CD4-positive, alpha-beta memory T cell (primary cell): ENCODE measurements at places on chromosomes 6 and 20. TPM values are rescaled to one million over a fixed set of nuclear protein-coding genes. Genes with fewer than 3 reads are reported as not detected.

Gene CRISP1
- total RNA-seq = not detected

Gene ARMH2
- 3.1 TPM for total RNA-seq

- DNase-seq = no peak
These were observed 667.3 kb upstream of the CITED2 start for GRCh38 chr6:140041571-140042332.

GRCh38 chr6:161169035-161169434, 104.8 kb downstream of the AGPAT4 start:
- DNase-seq = no peak

DNA sequence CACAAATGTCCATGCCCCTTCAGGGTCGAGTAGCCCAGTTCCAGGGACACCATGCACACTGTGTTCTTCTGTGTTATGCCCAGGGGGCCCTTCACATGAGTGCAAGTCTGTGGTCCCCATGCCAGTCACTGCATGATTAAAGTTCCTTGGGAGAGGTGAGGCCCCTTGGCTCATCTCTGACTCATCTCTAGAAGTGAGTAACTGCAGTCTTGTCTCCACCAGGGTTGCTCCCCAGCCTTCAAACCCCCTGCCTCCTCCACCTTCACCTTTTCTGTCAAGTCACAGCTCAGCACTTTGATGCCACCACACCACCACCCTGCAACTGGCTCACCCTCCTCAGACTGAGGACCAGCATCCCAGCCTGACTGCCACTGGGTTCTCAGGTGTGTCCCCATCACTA, 161.7 kb downstream of the UNC5CL start:
- DNase-seq = no peak

DNA sequence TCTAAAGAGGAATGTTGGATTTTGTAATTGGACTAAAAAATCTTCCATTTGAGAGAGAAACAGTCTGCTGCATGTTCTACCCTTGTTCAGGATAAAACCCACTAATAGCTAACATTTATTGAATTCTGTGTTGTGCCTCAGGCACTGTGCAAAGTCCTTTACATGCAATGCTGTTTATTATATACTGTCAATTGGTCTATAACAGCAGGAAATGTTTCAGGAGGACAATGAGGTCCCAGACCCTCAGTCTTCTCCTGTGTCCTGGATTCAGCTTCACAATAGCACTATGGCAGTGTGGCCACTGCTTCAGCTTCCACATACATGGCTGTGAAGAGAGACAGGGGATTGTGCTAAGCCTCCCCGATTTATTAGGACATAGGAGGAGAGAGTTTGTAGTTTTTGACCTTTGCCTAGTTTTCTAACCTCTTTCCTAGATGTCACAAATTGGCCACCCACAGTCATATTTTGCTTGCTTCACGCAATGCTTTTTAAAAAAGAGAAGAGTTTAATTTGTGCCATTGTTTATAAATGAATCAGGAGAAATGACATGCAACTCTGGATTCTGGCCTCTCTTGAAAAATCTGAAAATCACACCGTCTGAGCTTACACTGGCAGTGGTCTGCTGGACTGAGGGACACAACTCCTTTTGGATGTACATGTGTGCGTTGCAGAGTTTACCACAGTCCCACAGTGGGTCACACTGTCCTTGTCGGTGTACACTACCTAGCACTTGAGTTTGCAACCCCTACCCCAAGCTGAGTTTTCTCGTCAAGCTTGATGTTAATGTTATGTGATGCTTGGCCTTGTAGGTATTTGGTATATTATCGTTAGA, 11.3 kb downstream of the PTPN1 start:
- DNase-seq = no peak
